ENCODE measurements at places on chromosomes 6 and 20. TPM values are rescaled to one million over a fixed set of nuclear protein-coding genes. Genes with fewer than 3 reads are reported as not detected.

The GTSF1L gene
- total RNA-seq, result not detected

The EYS gene
- total RNA-seq, result 0.40 TPM

The POM121L2 gene
- not detected for total RNA-seq

GRCh38 chr20:35511814-35512420, 17.5 kb downstream of the C20orf173 start:
- no peak overlapping the region for H3K4me3 ChIP-seq
- no peaks in the 10 kb centered on the region for H3K4me1 ChIP-seq
- no peaks in the 10 kb centered on the region for H3K27me3 ChIP-seq

- H3K27ac ChIP-seq, result no peak overlapping the region
- H3K4me1 ChIP-seq, result peaks cover 12% of the 10 kb centered on the region
- H3K36me3 ChIP-seq, result no peaks in the 10 kb centered on the region
- H3K27me3 ChIP-seq, result peaks cover 5% of the 10 kb centered on the region
- DNase-seq, result no peak
- peak overlapping the region; percentile 90 for H3K4me3 ChIP-seq
Observed at GRCh38 chr20:51769976-51770615, 1.9 kb upstream of the ATP9A start.

GRCh38 chr20:13402171-13402760, 181.2 kb downstream of the ISM1 start:
- no peaks in the 10 kb centered on the region for H3K27me3 ChIP-seq
- H3K36me3 ChIP-seq, result no peaks in the 10 kb centered on the region
- H3K4me3 ChIP-seq, result no peak overlapping the region

DNA sequence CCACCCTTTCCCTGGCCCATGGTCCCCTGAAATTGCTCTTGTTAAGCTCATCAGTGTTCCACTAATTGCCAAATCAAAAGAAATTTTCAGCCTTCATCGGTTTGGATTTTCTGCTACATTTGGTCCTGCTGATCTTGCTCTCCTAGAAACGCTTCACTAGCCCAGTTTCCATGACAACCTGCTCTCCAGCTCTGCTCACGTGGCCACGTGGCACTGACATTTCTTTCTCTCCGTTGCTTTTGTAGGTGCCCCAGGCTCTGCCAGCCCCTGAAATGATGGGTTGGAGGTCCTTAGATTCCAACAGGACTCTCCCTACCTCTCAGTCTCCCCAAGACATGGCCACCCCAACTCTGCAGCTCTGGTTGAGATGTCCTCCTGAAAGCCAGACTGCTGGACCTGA, 45.8 kb upstream of the NNAT start:
- no peak overlapping the region for H3K27ac ChIP-seq
- no peaks in the 10 kb centered on the region for H3K36me3 ChIP-seq
- DNase-seq, result no peak
- H3K27me3 ChIP-seq, result peaks cover 3% of the 10 kb centered on the region
- H3K4me3 ChIP-seq, result no peak overlapping the region

- DNase-seq, result no peak
- no peak overlapping the region for H3K27ac ChIP-seq
- H3K4me3 ChIP-seq, result no peak overlapping the region
- H3K36me3 ChIP-seq, result no peaks in the 10 kb centered on the region
- H3K27me3 ChIP-seq, result no peaks in the 10 kb centered on the region
Observed at GRCh38 chr6:26360451-26361416, 4.3 kb upstream of the BTN3A2 start.

DNA sequence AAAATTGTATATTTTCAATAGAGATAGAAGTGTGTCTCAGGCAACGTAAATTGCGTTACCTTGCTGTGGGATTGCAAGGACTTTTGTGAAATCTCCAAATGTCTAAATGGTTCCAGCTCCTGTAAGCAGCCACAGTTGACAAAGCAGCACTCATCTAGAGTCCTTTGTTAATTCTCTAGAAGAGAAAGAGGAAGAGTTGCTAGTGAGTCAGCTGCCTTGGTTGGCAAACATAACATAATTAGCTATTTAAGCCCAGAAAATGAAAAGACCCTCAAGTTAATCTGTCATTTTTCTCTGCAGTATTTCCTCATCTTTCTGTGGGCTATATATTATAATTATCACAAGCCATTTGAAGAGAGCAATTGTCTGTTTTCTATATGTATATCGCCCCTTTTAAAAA, 66.4 kb upstream of the FABP7 start:
- peaks cover 33% of the 10 kb centered on the region for H3K4me1 ChIP-seq
- H3K27ac ChIP-seq, result no peak overlapping the region
- peaks cover 2% of the 10 kb centered on the region for H3K36me3 ChIP-seq

GRCh38 chr6:81900616-81901015, 148.1 kb upstream of the TENT5A start:
- H3K27me3 ChIP-seq, result no peaks in the 10 kb centered on the region
- no peak overlapping the region for H3K27ac ChIP-seq
- DNase-seq, result no peak
- H3K4me3 ChIP-seq, result no peak overlapping the region
- H3K36me3 ChIP-seq, result peaks cover 3% of the 10 kb centered on the region

DNA sequence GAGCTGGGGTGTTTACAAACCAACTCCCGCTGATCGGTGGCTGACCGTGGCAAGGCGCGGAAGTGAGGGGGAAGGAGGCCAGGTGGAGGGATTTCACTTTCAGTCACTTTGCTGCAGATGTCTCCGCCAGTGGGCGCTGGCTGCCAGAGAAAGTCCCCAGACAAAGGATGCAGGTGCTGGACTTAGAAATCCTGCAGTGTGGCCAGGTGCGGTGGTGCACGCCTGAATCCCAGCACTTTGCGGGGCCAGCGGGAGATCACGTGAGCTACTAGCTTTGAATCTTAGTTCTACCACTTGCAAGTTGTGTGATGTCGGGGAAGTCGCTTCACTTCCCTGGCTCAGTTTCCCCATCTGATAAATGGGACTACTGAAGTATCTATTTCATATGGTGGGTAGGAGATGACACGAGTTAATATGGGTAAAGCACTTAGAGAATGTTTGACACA, 180.4 kb downstream of the ZNF217 start:
- H3K27ac ChIP-seq, result no peak overlapping the region
- H3K36me3 ChIP-seq, result no peaks in the 10 kb centered on the region
- H3K4me1 ChIP-seq, result peaks cover 32% of the 10 kb centered on the region
- no peaks in the 10 kb centered on the region for H3K27me3 ChIP-seq

DNA sequence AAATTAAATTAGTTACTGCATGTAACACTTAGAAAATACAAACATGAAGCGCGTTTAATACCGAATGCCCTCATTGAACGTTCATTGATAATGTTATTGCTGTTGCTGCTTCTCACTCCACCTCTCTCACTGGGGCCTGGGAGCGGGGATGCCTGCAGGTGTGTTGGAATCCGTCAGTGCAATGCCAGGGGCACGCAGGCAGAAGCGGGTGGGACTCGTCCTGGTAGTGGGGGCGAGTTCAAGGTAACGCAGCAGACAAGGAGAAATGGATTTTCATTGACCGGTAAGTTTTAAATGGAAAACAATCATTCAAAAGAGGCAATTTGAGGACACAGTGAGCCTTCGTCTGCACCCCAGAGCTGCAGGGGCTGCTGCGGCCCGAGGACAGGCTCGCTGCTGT, 71.2 kb upstream of the AFDN start:
- peaks cover 73% of the 10 kb centered on the region for H3K27me3 ChIP-seq
- H3K36me3 ChIP-seq, result no peaks in the 10 kb centered on the region
- H3K4me1 ChIP-seq, result peaks cover 19% of the 10 kb centered on the region

DNA sequence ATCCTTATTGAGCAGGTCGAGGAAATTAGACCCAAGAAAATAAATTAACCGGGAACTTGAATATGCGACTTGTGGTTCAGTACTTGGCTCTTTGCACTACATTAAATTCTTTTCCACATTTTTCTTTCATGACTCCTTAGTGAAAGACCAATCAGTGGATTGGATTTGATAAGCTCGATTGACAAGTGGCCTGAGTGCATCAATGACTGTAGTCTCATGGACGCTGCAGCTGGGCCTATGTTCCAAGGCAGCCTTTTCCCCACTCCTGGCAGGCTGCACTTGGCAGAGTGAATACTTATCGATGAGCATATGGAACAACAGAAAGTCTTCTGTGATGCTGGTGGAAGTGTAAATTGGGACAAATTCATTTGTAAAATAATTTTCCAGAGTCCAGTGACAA, 210.8 kb upstream of the EXOC2 start:
- peaks cover 15% of the 10 kb centered on the region for H3K27me3 ChIP-seq
- no peak for DNase-seq
- no peak overlapping the region for H3K27ac ChIP-seq
- peaks cover 6% of the 10 kb centered on the region for H3K4me1 ChIP-seq

GRCh38 chr20:35174458-35175216, 2.8 kb downstream of the PROCR start:
- H3K4me1 ChIP-seq, result peaks cover 3% of the 10 kb centered on the region
- H3K27ac ChIP-seq, result no peak overlapping the region
- peaks cover 39% of the 10 kb centered on the region for H3K27me3 ChIP-seq

DNA sequence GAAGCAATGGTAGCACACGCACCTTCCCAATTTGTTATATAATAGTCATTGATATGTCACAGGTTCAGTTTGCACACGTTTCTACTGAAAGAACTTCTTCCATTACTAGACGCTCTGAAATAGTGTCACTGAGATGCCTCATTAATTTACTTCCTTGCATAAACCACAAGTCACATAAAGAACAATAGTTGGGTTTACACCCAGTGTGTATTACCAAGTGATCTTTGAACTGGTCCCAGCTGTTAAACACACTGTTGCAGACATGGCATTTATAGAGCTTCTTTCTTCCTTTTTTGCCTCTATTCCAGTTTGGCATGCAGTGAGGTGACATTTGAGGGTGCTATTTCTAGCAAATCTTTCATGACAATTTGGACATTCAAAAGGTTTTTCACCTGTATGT, 245.3 kb downstream of the EPM2A start:
- no peaks in the 10 kb centered on the region for H3K36me3 ChIP-seq
- H3K27ac ChIP-seq, result no peak overlapping the region
- no peak overlapping the region for H3K4me3 ChIP-seq
- H3K4me1 ChIP-seq, result no peaks in the 10 kb centered on the region
- peaks cover 9% of the 10 kb centered on the region for H3K27me3 ChIP-seq

DNA sequence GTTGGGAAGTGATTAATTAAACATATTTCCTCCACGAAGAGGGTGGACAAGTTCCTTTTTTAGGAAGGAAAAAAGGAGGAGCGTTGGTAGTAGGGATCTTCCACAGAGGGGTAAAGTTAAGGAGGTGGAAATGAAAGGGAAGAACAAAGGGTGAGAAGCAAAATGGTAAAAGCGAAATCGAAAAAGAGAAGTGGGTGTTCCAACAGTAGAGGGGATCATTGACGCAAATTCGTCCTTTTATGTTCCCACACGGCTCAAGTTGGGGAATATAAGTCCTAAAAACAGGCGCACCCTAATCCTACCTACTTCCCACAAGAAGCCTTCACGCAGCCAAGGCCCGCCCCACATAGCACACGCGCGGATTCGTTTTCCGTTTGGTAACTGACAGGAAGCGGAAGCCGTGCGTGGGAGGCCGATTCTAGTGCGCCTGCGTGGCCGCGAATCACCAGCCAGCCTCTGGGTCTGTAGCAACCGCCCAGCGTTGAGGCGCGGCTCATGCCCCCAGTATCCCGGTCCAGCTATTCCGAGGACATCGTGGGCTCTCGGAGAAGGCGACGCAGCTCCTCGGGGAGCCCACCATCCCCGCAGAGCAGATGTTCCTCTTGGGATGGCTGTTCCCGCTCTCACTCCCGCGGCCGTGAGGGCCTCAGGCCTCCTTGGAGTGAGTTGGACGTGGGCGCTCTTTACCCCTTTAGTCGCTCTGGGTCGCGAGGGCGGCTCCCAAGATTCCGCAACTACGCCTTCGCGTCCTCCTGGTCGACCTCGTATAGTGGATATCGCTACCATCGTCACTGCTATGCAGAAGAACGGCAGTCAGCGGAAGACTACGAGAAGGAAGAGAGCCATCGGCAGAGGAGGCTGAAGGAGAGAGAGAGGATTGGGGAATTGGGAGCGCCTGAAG, at the start of gene NKAPL:
NKAPL (plus strand) TSS at position 421 of the 901 bp plus-strand sequence; CDS start at position 496, 75 bp downstream.
- no peak within 1 kb of the TSS for H3K27ac ChIP-seq
- no peak for DNase-seq
- no peaks in the 10 kb centered on the region for H3K4me1 ChIP-seq
- H3K36me3 ChIP-seq, result no peaks in the 10 kb centered on the region
- peaks cover 42% of the 10 kb centered on the region for H3K27me3 ChIP-seq
- H3K4me3 ChIP-seq, result no peak within 1 kb of the TSS

DNA sequence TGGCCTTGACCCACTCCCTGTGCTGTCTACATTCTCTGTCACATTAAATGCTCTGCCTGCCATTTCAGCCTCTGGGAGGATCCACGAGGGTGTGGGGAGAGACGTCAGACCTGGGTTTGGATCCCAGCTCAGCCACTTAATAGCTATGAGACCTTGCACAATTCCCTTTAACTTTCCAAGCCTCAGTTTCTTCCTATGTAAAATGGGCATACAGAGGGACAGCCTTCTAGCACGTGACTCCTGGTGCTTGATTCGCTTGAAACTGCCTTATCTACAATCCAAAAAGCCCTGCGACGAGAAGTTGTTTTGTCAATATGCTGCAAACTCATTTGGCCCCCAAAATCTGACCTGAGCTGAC, 40.0 kb downstream of the TOX2 start:
- DNase-seq, result no peak
- no peaks in the 10 kb centered on the region for H3K27me3 ChIP-seq
- H3K4me1 ChIP-seq, result peaks cover 14% of the 10 kb centered on the region
- H3K27ac ChIP-seq, result no peak overlapping the region
- H3K4me3 ChIP-seq, result no peak overlapping the region

GRCh38 chr6:90045535-90045934, 151.3 kb downstream of the GJA10 start:
- no peaks in the 10 kb centered on the region for H3K27me3 ChIP-seq
- peaks cover 2% of the 10 kb centered on the region for H3K36me3 ChIP-seq
- DNase-seq, result no peak
- H3K27ac ChIP-seq, result no peak overlapping the region
- H3K4me3 ChIP-seq, result no peak overlapping the region
- peaks cover 9% of the 10 kb centered on the region for H3K4me1 ChIP-seq

DNA sequence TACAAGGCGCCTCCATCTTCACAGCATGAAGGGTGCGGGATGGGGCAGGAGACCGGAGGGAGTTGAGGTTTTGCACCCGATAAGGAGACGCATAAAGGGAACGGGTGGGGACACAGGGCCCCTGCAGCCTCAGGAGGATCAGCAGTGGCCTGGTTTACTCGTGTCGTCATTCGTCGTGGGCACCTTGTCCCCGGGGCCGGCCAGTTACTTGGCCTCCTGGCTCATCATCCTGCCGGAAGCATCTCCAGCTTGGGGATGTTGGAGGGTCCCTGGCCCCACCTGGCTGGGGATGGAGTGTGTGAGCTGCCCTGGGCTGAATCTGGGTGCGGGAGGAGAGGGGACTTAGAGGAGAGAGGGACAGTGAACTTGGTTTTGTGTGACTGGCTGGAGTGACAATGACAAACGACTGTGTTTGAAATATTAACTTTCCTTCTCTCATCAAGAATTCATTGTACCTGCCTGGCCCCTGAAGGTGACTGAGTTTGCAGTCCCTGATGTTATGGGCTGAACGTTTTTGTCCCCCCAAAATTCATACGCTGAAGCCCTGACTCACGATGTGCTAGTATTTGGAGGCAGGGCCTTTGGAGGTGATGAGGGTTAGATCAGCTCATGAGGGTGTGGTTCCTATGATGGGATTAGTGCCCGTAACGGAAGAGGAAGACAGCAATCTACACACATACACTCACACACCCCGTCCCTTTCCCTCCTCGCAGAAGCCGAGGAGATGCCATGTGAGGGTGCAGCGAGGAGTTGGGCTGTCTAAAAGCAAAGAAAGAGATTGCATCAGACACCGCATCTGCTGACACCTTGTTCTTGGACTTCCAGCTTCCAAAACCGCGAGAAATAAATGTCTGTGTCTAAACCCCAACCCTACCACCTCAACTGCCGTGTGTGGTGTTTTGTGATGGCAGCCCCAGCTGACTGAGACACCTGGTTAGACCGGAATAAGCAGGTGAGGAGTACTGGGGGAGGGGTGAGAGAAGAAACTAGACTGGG, 65.0 kb upstream of the MAP3K4 start:
- DNase-seq, result no peak
- no peak overlapping the region for H3K4me3 ChIP-seq
- peaks cover 7% of the 10 kb centered on the region for H3K27me3 ChIP-seq
- peak overlapping the region; percentile 44 for H3K27ac ChIP-seq
- H3K36me3 ChIP-seq, result no peaks in the 10 kb centered on the region
- H3K4me1 ChIP-seq, result peaks cover 8% of the 10 kb centered on the region
